Eye (tissue), 1 donor: ENCODE measurements at places on chromosomes 2 and 18.

DNA sequence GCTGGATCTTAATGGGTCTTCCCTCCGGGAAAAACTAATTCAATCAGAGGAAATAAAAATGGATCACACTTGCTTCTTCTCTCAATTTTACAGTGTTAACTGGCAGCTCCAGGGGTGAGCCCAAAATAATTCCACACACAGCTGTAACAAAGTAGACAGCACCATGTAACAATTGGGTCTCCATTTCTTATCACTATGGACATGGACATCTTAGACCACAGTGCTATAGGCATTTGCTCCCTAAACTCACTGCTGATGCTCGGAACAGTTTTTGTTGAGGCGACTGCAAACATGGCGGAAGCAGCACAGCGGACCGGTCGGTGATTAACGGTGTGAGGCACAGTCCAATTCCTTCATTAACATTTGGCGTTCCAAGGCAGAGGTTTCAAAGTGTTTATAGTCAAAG is 144.7 kb upstream of the NCK2 start:
- no peak for DNase-seq

GRCh38 chr2:119574864-119575263 is 30.6 kb downstream of the CFAP221 start:
- DNase-seq = no peak

DNA sequence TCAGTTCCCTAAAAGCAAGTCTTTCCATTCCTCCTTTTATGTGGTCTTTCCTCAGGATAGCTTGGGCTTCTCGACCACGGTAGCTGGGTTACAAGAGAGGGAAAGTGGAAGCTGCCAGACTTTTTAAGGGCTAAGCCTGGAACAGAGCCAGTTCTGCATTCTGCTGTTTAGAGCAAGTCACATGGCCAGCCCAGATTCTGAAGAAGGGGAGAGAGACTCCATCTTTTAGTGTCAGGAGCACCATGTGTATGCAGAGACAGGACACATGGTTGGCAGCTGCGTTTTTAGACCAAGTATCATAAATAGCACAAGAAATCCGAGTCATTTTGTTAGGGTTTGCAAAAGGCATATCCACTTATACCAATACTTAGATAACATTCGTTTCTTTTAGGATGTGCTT is 4.7 kb downstream of the HMSD start:
- DNase-seq = no peak

GRCh38 chr2:109428281-109428680 is 185.5 kb downstream of the SEPTIN10 start:
- DNase-seq = no peak

GRCh38 chr2:139031722-139032121 is 251.5 kb upstream of the NXPH2 start:
- peak; percentile 18 for DNase-seq

- peak; percentile 79 for DNase-seq
Measured at GRCh38 chr18:2847317-2848246, 776 bp downstream of the EMILIN2 start.

- DNase-seq = no peak
Measured at GRCh38 chr2:48753228-48753627, 2.3 kb downstream of the LHCGR start.

GRCh38 chr18:31500051-31500688 is 2.2 kb downstream of the DSG2 start:
- DNase-seq = no peak

- peak; percentile 37 for DNase-seq
Measured at GRCh38 chr2:179440642-179441251, 176.1 kb upstream of the SESTD1 start.

- DNase-seq = no peak
Measured at GRCh38 chr2:231689124-231689893, 19.0 kb upstream of the PTMA start.

DNA sequence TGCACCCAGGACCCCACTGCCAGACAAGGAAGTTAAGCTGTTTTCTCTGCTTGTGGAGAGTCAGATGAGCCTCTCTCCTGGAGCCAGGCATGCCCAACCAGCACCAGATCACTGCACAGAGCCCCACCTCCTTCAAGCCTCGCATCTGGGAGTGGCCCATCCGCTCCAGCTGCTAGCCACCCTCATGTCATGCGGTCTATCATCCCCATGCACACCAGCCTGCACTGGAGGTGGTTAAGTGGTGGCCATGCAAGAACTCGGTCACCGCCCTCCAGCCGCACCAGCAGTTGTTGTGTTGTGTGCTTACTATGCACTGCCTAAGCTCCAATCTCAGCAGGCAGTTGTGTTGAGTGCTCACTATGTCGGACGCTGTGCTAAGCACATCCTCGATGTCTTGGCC is 177.9 kb upstream of the SLC14A2 start:
- no peak for DNase-seq

DNA sequence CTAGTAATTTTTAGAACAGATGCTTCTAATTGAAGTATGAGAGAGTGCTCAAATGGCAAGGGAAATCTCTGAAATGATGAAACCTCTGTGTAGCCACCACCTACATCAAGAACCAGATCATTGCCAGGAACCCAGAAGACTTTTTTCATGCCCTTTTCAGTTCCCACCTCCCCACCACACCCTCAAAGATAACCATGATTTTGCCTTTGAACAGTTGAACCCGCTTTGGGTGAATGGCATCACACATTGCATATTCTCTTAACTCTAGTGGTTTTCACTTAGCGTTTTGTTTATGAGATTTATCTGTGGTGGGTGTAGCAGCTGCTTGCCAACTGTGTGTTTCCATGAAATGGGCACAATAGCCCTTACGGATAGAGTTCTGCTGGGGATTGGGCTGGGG is 142.9 kb upstream of the HDAC4 start:
- DNase-seq = no peak

- DNase-seq = no peak
Measured at GRCh38 chr2:200506679-200507078, 3.2 kb downstream of the KCTD18 start.

DNA sequence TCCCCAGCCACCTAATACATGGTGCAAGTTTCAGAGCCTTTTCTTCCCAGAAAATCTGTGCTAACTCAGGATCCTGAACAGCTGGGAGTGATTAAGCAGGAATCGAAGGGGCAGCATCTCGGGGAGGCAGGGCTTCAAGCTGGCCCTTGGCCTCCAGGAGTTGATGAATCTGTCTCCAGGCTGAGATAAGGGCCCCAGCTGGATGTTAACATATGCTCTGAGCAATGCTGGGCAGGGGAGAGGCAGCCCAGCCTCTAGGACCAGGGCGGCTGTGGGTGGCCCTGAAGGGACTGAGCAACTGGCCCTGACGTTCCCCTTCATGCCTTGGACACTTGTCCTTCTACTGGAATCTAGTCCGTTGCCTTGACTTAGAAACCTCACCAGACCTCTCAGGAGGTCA is 84.1 kb upstream of the EPC2 start:
- no peak for DNase-seq

- no peak for DNase-seq
Measured at GRCh38 chr2:100603948-100604633, 41.3 kb downstream of the PDCL3 start.

- DNase-seq = no peak
Measured at GRCh38 chr2:25684577-25685473, 11.4 kb upstream of the DTNB start.

DNA sequence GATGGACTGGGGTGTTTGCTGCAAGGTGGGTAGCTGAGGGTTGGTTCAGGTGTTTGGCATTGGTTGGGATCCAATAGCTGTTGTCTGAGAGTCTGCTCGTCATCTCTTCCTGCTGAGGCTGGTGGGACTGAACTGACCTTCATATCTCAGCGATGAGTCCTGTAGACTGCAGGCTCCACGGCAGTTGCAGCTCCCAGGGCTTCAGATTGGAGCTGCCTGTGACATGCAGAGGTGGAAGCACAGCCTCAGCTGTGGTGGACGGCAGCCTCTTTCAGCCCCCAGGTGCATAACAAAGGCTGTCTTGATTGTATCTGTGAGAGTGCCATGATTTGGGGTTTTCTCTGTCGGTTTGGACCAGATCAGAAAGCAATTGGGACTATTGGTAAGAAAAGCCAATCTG is 3.9 kb upstream of the IL1R2 start:
- no peak for DNase-seq

DNA sequence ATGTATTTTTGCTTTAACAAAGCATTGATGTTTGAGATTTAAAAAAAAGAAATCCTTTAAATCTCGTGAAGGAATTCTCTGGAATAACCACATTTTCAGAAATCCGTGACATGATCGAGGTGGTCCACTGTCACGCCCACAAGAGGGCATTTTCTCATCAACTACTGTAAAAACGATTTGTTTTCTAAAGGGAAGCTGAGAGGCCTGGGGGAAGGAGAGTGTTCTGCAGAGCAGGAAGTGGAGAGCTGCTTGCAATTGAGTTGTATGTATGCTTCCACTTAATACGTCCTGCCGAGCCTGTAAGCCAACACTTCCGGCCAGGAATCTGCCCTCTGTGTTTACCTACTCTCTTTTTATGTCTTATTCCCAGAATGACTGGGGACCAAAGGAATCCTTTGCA is 19.4 kb downstream of the KLHL29 start:
- peak; percentile 84 for DNase-seq

- peak; percentile 65 for DNase-seq
Measured at GRCh38 chr2:174779361-174779928, 15.2 kb upstream of the CHRNA1 start.

GRCh38 chr2:109399066-109399465 is 214.7 kb downstream of the SEPTIN10 start:
- DNase-seq = no peak

GRCh38 chr18:399631-400135 is 100.8 kb downstream of the COLEC12 start:
- no peak for DNase-seq

DNA sequence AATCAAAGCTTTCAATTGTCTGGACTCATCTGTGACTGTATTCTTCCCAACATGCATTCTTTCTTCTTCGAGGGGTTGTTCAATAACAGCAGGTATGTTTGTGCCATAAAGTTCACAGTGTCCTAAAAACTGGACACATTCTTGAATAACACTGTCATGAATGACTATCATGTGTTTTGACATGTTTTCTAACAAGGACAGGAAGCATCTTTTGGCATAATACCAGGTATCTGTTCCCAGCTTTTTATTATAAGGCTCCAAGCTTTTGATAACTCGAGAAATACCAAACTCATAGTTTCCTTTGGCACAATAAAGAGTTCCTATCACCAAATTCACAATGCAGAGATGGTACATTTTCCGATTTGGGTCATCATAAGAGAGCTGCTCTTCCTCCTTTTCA is 224.2 kb downstream of the AGPS start:
- DNase-seq = no peak

- DNase-seq = no peak
Measured at GRCh38 chr18:23626451-23627279, 36.0 kb downstream of the ANKRD29 start.

GRCh38 chr2:173058097-173058496 is 17.5 kb upstream of the MAP3K20 start:
- no peak for DNase-seq

GRCh38 chr2:85794038-85794441 is 40.2 kb downstream of the ATOH8 start:
- no peak for DNase-seq

DNA sequence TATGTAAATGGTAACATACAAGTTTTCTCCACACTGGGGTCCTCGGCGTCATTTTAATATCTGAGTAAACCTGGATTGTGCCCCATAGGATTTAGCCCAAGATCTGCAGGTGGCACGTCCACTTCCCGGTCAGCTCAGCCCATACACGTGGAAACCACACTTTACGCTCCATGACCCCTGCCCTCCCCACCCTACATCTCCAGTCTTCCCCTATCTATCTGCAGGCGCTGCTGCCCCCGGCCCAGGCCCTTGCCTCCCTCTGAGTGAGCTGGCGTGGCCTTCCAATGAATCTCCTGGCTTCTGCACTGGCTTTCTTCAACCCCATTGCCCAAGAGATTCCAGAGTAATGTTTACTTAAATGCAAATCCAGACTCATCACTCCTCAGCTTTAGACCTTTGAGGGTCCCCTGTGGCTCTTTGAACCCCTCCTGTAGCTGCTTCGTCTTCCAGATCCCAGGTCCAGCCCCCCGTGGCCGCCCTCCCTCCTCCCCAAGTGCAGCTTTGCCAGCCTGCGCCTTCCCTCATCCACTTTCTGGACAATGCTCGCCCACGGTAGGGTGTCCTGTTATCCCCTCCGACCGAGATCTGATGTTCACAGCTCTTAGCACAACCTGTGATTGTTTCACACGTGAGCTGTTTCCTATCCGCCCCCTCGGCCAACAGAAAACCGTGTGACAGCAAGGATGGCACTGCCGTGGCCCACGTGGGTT is 421.4 kb upstream of the SALL3 start:
- no peak for DNase-seq

GRCh38 chr2:85733121-85733960 is 20.4 kb upstream of the ATOH8 start:
- no peak for DNase-seq

DNA sequence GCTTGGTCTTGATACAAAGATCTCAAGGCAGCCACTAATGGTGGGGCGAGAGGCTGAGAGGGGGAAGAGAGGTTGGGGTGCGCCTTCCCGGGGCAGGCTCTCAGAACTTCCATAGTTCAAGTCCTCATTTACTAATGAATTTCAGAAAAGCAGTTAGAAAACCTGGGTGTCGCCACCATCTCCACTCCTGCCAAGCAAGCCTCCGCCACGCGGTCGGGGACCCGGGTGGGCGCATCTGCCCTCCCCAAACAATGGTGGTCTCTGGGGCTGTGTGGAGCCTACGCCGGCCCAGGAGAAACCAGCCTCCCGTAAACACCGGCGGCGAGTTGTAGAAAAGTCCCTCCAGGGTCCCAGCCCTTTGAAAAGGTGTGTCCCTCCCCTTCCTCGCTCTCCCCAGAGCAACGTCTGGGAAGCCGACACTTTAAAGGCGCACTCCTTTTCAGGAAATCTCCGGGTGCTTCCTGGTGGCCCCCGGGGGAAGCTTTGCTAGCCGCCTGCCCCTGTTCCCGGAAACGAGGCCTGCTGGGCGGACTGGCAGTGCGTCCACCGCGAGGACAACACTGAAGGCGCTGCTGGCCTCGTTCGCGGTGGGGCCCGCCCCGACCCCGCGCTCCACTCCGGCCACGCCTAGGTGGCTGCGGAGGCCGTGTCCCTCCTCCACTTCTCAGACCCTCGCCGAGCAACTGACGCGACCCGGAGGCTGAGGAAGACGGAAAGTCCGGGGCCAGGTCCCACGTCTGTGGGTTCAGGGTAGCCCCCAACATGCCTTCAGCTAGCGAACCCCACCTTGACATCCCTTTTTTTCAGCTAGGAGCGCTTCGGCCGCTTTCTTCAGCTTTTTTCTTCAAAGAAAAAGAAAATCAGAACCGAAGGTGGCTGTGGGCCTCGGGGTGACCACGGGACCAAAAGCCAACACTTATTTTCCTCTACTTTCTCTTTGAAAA is 16.8 kb downstream of the EVX2 start:
- DNase-seq = peak; percentile 70
